ENCODE measurements at places on chromosomes 3 and 15. TPM values are rescaled to one million over a fixed set of nuclear protein-coding genes. Genes with fewer than 3 reads are reported as not detected.

Gene UROC1
- total RNA-seq = not detected

Gene COL8A1
- 58.1 TPM for total RNA-seq

Gene MIX23
- total RNA-seq = 44.9 TPM

Gene NR2E3
- not detected for total RNA-seq

Gene SPINT1
- total RNA-seq = 0.12 TPM

Gene ZWILCH
- total RNA-seq = 18.6 TPM

Gene RARB
- not detected for total RNA-seq

Gene ZIC1
- total RNA-seq = 1.2 TPM

DNA sequence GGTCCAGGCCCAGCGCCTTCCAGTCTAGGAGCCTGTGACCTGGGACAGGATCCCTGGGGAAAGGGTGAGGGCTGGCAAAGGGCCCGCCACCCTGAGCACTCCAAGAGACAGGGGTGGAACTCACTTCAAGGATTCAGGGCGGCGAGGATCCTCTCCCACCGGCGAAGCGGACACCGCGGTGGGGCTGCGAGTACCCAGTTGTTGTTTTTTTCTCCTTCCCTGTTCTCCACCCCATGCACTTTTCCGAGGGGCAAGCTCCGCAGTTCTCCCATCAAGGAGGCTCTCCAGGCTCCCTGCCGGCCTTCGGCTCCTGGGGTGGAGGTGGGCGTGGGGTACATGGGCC is 387 bp upstream of the PAQR5 start:
- H3K4me1 ChIP-seq = peaks cover 7% of the 10 kb centered on the region
- peak overlapping the region; percentile 69 for H3K4me3 ChIP-seq
- no peaks in the 10 kb centered on the region for H3K36me3 ChIP-seq
- DNase-seq = no peak
- peaks cover 31% of the 10 kb centered on the region for H3K27me3 ChIP-seq

DNA sequence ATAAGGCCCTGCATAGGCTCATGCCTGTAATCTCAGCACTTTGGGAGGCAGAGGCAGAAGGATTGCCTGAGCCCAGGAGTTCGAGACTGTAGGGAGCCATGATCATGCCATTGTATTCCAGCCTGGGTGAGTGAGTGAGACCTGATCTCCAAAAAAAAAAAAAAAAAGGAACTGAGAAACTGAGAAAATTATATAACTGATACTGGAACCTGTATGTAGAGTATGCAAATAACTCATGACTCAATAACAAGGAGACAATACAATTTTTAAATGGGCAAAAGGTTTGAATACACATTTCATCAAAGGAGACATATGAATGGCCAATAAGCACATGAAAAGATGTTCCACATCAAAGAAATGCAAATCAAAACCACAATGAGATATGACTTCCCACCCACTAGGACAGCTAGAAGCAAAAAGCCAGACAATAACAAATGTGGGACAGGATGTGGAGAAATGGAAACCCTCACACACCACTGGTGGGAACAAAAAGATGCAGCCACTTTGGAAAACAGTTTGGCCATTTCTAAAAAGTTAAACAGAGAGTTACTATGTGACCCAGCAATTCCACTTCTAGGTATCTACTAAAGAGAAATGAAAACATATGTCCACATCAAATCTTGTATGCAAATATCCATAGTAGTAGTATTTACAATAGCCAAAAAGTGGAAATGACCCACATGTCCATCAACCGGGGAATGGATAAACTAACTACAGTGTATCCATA is 70.7 kb downstream of the IQSEC1 start:
- H3K27ac ChIP-seq = no peak overlapping the region
- H3K4me1 ChIP-seq = no peaks in the 10 kb centered on the region
- H3K36me3 ChIP-seq = no peaks in the 10 kb centered on the region
- no peak for DNase-seq

DNA sequence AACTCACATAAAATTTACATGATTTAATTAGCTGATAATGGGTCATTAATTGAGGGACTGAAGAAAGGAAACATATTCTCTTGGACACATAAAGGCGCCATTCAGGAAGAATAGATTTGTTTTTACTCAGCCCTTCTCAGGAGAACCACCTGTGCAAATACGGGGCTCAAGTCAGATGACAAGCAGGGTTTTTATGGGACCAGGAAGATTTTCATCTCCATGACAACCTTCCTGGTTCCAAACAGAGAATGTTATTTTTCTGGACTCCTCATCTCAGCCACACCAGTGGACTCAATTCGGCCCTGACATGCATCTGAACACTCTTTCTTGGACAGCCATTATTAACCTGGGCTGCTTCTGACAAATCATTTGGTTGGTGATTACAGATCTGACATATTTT is 120.5 kb downstream of the PDZRN3 start:
- peaks cover 63% of the 10 kb centered on the region for H3K4me1 ChIP-seq
- no peaks in the 10 kb centered on the region for H3K36me3 ChIP-seq
- peak; percentile 22 for DNase-seq
- no peaks in the 10 kb centered on the region for H3K27me3 ChIP-seq

GRCh38 chr3:52393959-52394670 is 50.8 kb downstream of the SEMA3G start:
- H3K27ac ChIP-seq = no peak overlapping the region
- peaks cover 13% of the 10 kb centered on the region for H3K27me3 ChIP-seq
- no peak for DNase-seq
- no peaks in the 10 kb centered on the region for H3K4me1 ChIP-seq
- no peaks in the 10 kb centered on the region for H3K36me3 ChIP-seq

GRCh38 chr3:135133905-135134683 is 339.0 kb downstream of the EPHB1 start:
- H3K27ac ChIP-seq = no peak overlapping the region
- DNase-seq = no peak
- peaks cover 2% of the 10 kb centered on the region for H3K27me3 ChIP-seq
- H3K4me3 ChIP-seq = no peak overlapping the region
- H3K36me3 ChIP-seq = no peaks in the 10 kb centered on the region
- no peaks in the 10 kb centered on the region for H3K4me1 ChIP-seq

DNA sequence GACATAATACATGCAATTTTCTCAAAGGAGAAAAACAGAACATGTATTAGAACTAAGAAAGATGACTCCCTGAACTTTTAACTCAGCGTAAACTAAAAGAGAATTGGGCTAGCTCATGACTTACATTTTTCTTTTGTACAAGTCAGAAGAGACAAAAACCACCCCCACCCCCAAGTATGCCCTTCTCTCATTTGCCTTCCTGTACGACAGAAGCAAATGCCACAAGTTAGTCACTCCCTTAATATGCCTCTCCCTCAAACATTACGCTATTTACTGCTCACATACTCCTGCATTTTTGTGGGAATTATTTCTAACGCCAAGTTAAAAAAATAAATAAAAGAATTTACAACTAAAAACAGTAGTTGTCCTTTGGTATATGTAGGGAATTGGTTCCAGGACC is 22.0 kb downstream of the CPEB1 start:
- H3K4me3 ChIP-seq = no peak overlapping the region
- H3K27me3 ChIP-seq = peaks cover 4% of the 10 kb centered on the region
- peaks cover 8% of the 10 kb centered on the region for H3K4me1 ChIP-seq
- H3K36me3 ChIP-seq = no peaks in the 10 kb centered on the region

DNA sequence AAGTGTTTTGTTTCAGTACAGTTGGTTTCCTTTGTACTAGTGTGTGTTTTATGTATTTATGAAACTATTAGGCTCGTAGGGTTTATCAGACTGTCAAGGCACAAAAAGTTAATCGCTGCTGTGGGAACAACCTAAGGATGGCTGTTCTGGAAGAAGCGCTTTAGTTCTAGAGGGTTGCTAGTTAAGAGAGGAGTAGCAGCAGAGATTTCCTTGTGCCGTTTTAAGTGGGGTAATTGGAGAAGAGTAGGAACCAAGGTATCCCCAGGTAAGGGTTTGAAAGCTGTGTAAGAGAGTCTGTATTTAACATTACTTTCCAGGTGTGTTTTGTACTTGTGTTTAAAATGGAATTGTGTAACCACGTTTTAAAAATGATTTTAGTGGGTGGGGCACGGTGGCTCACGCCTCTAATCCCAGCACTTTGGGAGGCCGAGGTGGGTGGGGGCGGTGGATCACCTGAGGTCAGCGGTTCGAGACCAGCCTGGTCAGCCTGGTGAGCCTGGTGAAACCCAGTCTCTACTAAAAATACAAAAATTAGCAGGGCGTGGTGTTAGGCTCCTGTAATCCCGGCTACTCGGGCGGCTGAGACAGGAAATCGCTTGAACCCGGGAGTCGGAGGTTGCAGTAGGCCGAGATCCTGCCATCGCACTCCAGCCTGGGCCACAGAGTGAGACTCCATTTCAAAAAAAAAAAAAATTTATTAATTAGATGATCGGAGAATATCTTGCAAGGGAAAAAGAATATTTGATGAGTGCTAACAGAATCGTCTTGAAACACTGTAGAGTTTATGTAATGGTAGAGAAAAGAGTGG is 2.6 kb downstream of the MORF4L1 start:
- peaks cover 50% of the 10 kb centered on the region for H3K4me1 ChIP-seq
- H3K36me3 ChIP-seq = peaks cover 47% of the 10 kb centered on the region
- H3K27me3 ChIP-seq = peaks cover 15% of the 10 kb centered on the region
- peak overlapping the region; percentile 99 for H3K4me3 ChIP-seq
- DNase-seq = no peak

- no peaks in the 10 kb centered on the region for H3K27me3 ChIP-seq
- H3K27ac ChIP-seq = no peak overlapping the region
- H3K4me3 ChIP-seq = no peak overlapping the region
- peaks cover 9% of the 10 kb centered on the region for H3K4me1 ChIP-seq
- DNase-seq = no peak
Measured at GRCh38 chr15:43361313-43361903, 9.4 kb downstream of the ZSCAN29 start.

- no peak overlapping the region for H3K4me3 ChIP-seq
- no peak overlapping the region for H3K27ac ChIP-seq
- H3K27me3 ChIP-seq = no peaks in the 10 kb centered on the region
- DNase-seq = peak; percentile 10
Measured at GRCh38 chr15:49225572-49226281, 55.7 kb downstream of the GALK2 start.

GRCh38 chr3:64642327-64643151 is 45.3 kb downstream of the ADAMTS9 start:
- no peaks in the 10 kb centered on the region for H3K36me3 ChIP-seq
- peak overlapping the region; percentile 52 for H3K4me3 ChIP-seq

DNA sequence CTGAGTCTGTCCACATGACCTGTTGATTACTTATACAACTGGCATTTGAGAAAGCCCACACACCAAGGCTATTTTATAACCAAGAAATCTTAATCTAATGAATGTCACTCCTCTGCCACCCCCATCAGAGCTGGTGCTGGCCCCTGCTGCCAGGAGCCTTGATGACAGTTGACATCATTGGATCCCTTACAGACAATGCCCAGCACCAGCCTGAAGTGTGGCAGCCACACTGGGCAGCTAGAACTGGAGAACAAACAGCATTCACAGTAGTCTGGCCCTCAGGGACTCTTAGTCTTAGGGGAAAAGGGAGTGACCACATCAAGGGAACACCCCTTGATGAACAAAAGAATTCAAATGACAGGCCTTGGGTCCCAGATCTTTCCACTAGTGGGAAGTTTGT is 840.6 kb downstream of the EPHA3 start:
- no peaks in the 10 kb centered on the region for H3K36me3 ChIP-seq
- no peaks in the 10 kb centered on the region for H3K4me1 ChIP-seq
- H3K4me3 ChIP-seq = no peak overlapping the region
- H3K27me3 ChIP-seq = no peaks in the 10 kb centered on the region
- no peak overlapping the region for H3K27ac ChIP-seq

GRCh38 chr15:64279131-64279530 is 76.8 kb downstream of the CSNK1G1 start:
- peaks cover 30% of the 10 kb centered on the region for H3K4me1 ChIP-seq
- no peak overlapping the region for H3K27ac ChIP-seq
- H3K36me3 ChIP-seq = no peaks in the 10 kb centered on the region
- no peaks in the 10 kb centered on the region for H3K27me3 ChIP-seq
- no peak for DNase-seq

GRCh38 chr3:53555068-53555588 is 60.7 kb downstream of the CACNA1D start:
- no peak for DNase-seq
- H3K36me3 ChIP-seq = no peaks in the 10 kb centered on the region
- H3K27ac ChIP-seq = no peak overlapping the region
- no peak overlapping the region for H3K4me3 ChIP-seq
- H3K4me1 ChIP-seq = no peaks in the 10 kb centered on the region
- peaks cover 13% of the 10 kb centered on the region for H3K27me3 ChIP-seq

DNA sequence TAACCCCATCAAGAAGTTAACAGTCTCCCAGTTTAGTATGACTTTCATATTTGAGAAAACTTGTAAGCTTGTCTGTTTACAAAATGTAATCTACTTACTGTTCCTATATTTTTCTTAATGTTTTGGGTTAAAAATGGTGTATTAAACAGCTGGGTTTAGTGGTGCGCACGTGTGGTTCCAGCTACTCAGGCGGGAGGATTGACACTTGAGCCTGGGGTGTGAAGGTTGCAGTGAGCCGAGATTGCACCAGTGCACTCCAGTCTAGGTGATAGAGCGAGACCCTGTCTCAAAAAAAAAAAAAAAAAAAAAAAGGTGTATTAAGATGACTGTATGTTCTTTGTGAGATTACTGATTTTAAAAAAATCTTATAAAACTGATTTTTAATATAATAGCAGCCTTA is 69.3 kb downstream of the BBX start:
- H3K27me3 ChIP-seq = no peaks in the 10 kb centered on the region
- no peaks in the 10 kb centered on the region for H3K4me1 ChIP-seq
- no peak for DNase-seq
- no peaks in the 10 kb centered on the region for H3K36me3 ChIP-seq
- H3K4me3 ChIP-seq = no peak overlapping the region
- H3K27ac ChIP-seq = no peak overlapping the region

DNA sequence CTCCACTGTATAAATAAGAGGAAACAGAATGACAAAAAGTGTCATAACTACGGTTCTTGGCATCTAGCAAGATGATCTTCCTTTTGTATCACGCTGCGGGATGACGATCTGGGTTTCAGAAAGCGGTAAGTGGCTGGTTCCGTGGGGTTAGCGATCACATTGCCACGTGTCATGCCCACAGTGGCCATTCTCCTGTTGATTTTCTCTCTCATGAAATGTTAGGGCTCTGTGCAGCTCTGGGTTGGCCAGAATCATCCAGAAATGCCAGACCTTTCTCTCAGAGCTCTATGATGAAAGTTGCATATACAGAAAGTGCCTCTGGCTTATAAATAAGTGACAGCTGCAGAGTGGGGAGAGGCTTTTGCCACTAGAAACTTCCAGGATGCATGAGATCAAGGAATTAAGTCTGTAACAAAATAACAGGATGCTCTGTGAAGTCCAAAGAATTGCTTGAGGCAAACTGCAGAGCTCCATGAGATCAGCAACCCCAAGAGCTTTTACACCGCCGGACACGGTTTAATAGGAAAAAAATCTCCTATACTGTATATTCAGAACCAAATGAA is 71.6 kb downstream of the ABTB1 start:
- H3K27ac ChIP-seq = peak overlapping the region; percentile 78
- H3K4me1 ChIP-seq = peaks cover 88% of the 10 kb centered on the region
- peak overlapping the region; percentile 53 for H3K4me3 ChIP-seq
- H3K27me3 ChIP-seq = peaks cover 5% of the 10 kb centered on the region

- peak; percentile 91 for DNase-seq
- peaks cover 3% of the 10 kb centered on the region for H3K27me3 ChIP-seq
- H3K36me3 ChIP-seq = peaks cover 13% of the 10 kb centered on the region
- peak overlapping the region; percentile 31 for H3K4me3 ChIP-seq
Measured at GRCh38 chr15:50134524-50135024, 15.5 kb upstream of the ATP8B4 start.

- DNase-seq = no peak
- no peaks in the 10 kb centered on the region for H3K36me3 ChIP-seq
- H3K4me1 ChIP-seq = no peaks in the 10 kb centered on the region
Measured at GRCh38 chr3:22360164-22360563, 609.2 kb upstream of the ZNF385D start.

- H3K27ac ChIP-seq = no peak overlapping the region
- H3K27me3 ChIP-seq = peaks cover 6% of the 10 kb centered on the region
Measured at GRCh38 chr15:40739854-40740253, 15.2 kb downstream of the RMDN3 start.

- no peak overlapping the region for H3K27ac ChIP-seq
- no peak for DNase-seq
- peaks cover 23% of the 10 kb centered on the region for H3K4me1 ChIP-seq
- H3K36me3 ChIP-seq = peaks cover 16% of the 10 kb centered on the region
- H3K27me3 ChIP-seq = no peaks in the 10 kb centered on the region
Measured at GRCh38 chr3:177199206-177199760, 2.0 kb upstream of the TBL1XR1 start.
